Lung (tissue), 17 donors: ENCODE measurements at places on chromosomes 2 and 18.

GRCh38 chr2:152298754-152299153, 36.2 kb upstream of the FMNL2 start:
- H3K27me3 ChIP-seq = no peaks in the 10 kb centered on the region
- H3K4me3 ChIP-seq = no peak overlapping the region
- DNase-seq = no peak
- no peaks in the 10 kb centered on the region for H3K36me3 ChIP-seq
- no peak overlapping the region for H3K27ac ChIP-seq

DNA sequence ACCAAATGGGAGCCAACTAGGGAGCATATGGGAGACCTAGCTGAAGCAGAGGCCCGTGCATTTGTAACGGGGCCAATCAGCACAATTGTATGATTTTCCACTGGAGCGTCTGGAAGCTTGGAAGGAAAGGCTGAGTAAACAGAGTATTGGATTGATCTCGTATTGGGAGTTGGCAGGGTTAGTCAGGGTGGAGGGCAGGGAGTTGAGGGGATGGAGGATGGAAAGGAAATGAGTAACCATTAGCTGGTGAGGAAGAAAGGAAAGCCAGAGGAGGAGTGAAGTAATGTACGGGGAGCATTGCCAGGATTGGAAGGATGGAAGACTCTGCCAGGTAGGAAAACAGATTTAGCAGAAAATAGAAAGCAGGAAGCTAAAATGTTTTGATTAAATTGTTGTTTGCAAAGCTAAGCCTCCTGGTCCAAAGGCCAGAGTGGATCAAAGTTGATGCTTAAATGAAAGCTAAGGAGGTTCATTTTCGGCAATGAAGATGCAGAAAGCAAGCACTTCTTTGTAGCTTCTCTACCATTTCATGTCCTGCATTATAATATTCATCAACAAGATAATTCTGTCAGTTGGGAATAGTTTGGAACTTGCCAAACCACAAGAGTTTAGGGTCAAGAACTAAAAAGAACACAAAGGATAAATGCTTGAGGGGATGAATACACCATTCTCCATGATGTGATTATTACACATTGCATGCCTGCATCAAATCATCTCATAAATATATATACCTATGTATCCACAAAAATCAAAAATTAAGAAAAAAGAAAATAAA, 75.6 kb upstream of the TTN start:
- H3K27ac ChIP-seq = no peak overlapping the region
- no peak overlapping the region for H3K4me3 ChIP-seq
- no peaks in the 10 kb centered on the region for H3K4me1 ChIP-seq
- H3K27me3 ChIP-seq = no peaks in the 10 kb centered on the region
- H3K36me3 ChIP-seq = no peaks in the 10 kb centered on the region
- DNase-seq = no peak

DNA sequence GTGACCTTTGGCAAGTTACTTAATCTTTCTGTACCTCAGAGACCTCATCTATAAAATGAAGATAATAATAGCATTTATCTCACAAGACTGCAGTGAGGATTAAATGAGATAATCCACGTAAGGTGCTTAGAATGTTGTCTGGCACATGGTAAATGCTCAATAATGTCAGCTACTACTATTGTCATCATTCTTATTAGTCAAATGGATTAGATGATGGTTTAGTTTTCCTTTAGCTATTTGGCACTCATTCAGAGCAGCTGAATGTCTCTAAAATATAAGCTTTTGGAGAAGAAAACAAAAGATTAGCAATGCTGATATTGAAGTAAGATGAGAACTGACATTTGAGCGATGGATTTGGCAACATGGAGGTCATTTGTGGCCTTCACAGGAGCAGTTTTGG, 125.1 kb downstream of the AQP4 start:
- no peak overlapping the region for H3K4me3 ChIP-seq
- no peaks in the 10 kb centered on the region for H3K4me1 ChIP-seq
- H3K36me3 ChIP-seq = no peaks in the 10 kb centered on the region
- H3K27ac ChIP-seq = no peak overlapping the region

GRCh38 chr2:36339607-36340218, 15.9 kb upstream of the CRIM1 start:
- no peak for DNase-seq
- no peaks in the 10 kb centered on the region for H3K36me3 ChIP-seq
- H3K27ac ChIP-seq = no peak overlapping the region
- no peaks in the 10 kb centered on the region for H3K27me3 ChIP-seq
- no peaks in the 10 kb centered on the region for H3K4me1 ChIP-seq
- H3K4me3 ChIP-seq = no peak overlapping the region

DNA sequence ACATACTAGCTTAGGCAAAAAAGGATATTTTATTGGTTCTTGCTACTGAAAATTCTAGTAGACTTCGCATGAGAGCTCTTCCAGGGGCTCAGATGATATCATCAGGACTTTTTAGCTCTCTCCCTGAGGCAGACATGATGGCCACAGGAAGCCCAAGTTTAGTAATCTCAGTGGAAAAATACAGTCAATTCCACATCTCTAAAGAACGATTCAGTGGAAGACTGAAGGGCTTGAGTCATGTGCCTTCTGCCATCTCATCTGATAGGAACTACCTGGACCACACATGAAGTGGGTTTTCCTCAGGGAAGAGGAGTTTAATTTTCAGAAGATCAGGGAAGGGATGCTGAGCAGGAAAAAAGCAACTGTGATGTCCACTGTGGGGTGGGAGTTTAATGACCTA, 117.3 kb downstream of the TTC27 start:
- H3K27me3 ChIP-seq = no peaks in the 10 kb centered on the region
- H3K36me3 ChIP-seq = no peaks in the 10 kb centered on the region
- peaks cover 8% of the 10 kb centered on the region for H3K4me1 ChIP-seq
- no peak for DNase-seq

GRCh38 chr2:7146151-7146550, 228.9 kb downstream of the RNF144A start:
- H3K36me3 ChIP-seq = no peaks in the 10 kb centered on the region
- no peak overlapping the region for H3K4me3 ChIP-seq
- no peak overlapping the region for H3K27ac ChIP-seq
- H3K4me1 ChIP-seq = no peaks in the 10 kb centered on the region
- no peaks in the 10 kb centered on the region for H3K27me3 ChIP-seq

GRCh38 chr18:78703291-78703690, 276.3 kb upstream of the SALL3 start:
- no peaks in the 10 kb centered on the region for H3K36me3 ChIP-seq
- no peaks in the 10 kb centered on the region for H3K4me1 ChIP-seq
- no peak for DNase-seq
- H3K27me3 ChIP-seq = peaks cover 11% of the 10 kb centered on the region
- no peak overlapping the region for H3K4me3 ChIP-seq
- no peak overlapping the region for H3K27ac ChIP-seq

- H3K27ac ChIP-seq = no peak overlapping the region
- H3K27me3 ChIP-seq = no peaks in the 10 kb centered on the region
- H3K4me1 ChIP-seq = no peaks in the 10 kb centered on the region
- no peaks in the 10 kb centered on the region for H3K36me3 ChIP-seq
- no peak for DNase-seq
- no peak overlapping the region for H3K4me3 ChIP-seq
Observed at GRCh38 chr2:100752628-100753333, 67.2 kb upstream of the NPAS2 start.

GRCh38 chr2:214533541-214533940, 122.7 kb downstream of the VWC2L start:
- H3K27ac ChIP-seq = no peak overlapping the region
- H3K27me3 ChIP-seq = no peaks in the 10 kb centered on the region
- no peaks in the 10 kb centered on the region for H3K4me1 ChIP-seq
- DNase-seq = no peak

DNA sequence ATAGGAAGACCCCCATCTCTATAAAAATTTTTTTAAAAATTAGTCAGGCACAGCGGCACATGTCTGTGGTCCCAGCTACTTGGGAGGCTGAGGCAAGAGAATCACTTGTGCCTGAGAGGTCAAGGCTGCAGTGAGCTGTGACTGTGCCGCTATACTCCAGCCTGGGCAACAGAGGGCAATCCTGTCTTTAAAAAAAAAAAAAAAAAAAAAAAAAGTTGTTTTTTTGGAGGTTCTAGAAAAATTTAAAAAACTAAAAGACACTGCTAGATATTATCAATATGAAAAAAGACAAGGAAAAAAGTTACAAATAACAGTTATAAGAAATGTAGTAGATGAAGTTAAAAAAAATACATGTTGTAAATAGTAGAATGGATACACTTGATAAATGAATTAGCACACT, 56.1 kb upstream of the C2orf15 start:
- no peaks in the 10 kb centered on the region for H3K27me3 ChIP-seq
- no peaks in the 10 kb centered on the region for H3K36me3 ChIP-seq
- H3K4me1 ChIP-seq = no peaks in the 10 kb centered on the region
- H3K27ac ChIP-seq = no peak overlapping the region

DNA sequence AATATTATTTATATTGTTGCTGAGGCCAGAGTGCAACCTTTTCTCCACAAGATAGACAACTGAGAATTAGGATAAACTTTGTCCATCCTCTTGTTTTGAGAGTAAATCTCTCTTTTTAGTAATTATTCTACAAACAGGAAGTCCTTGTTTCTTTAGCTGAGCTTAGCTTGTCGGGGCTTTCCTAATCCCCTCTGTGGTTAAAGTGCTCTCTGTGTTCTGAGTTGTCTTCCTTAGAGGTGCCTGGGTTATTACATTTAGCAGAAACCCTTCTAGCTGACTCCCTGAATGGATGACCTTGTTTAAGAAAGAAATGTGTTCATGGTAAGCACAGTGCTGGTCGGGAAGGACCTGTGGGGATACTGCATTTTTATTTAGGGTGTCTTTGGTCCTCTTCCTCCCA, 12.7 kb downstream of the USP39 start:
- H3K27me3 ChIP-seq = no peaks in the 10 kb centered on the region
- no peaks in the 10 kb centered on the region for H3K4me1 ChIP-seq
- peaks cover 51% of the 10 kb centered on the region for H3K36me3 ChIP-seq
- H3K4me3 ChIP-seq = no peak overlapping the region
- no peak for DNase-seq

GRCh38 chr2:81576713-81577112, 1272.2 kb upstream of the LRRTM1 start:
- no peak overlapping the region for H3K4me3 ChIP-seq
- no peak for DNase-seq
- H3K36me3 ChIP-seq = no peaks in the 10 kb centered on the region
- no peaks in the 10 kb centered on the region for H3K27me3 ChIP-seq
- H3K4me1 ChIP-seq = no peaks in the 10 kb centered on the region
- H3K27ac ChIP-seq = no peak overlapping the region

- no peak overlapping the region for H3K4me3 ChIP-seq
- DNase-seq = peak; percentile 9
- peaks cover 3% of the 10 kb centered on the region for H3K36me3 ChIP-seq
- H3K27me3 ChIP-seq = no peaks in the 10 kb centered on the region
Observed at GRCh38 chr2:1745171-1746023, 1.1 kb upstream of the PXDN start.

DNA sequence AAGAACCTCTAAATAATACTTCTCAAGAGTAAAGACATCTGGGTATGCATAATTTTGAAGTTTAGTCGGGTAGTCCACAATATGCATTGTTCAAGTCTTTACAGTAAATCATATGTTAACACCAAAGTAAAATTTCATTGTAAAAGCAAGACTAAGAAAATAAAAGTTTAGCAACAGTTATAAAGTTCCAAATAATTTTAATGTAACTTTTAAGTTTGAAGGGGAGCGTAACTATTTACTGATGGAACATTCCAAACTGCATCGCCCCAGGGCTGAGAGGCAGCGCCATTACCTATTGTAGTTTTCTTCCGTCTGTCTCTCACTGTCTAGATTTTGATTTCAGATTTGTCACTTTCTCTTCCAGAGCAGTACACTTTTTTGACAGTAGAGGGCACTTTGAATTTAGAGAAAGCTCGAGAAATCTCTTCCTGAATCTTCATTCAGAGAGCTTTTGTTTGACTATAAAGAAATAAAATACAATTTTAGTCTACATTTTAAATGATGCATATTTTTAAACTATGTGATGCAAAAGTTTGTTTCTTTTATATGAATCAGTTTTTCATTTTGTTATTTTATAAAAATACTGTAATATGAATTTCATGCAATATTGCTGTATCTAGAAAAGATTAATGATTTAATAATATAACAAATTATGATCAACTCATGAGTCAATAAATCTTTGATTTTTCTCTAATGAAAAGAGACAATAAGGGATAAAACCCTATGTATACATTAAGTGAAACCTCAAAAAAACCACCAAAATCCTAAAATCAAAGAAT, 389.8 kb downstream of the FIGN start:
- no peak for DNase-seq
- no peak overlapping the region for H3K4me3 ChIP-seq
- peaks cover 5% of the 10 kb centered on the region for H3K4me1 ChIP-seq
- H3K27ac ChIP-seq = no peak overlapping the region
- H3K36me3 ChIP-seq = no peaks in the 10 kb centered on the region

DNA sequence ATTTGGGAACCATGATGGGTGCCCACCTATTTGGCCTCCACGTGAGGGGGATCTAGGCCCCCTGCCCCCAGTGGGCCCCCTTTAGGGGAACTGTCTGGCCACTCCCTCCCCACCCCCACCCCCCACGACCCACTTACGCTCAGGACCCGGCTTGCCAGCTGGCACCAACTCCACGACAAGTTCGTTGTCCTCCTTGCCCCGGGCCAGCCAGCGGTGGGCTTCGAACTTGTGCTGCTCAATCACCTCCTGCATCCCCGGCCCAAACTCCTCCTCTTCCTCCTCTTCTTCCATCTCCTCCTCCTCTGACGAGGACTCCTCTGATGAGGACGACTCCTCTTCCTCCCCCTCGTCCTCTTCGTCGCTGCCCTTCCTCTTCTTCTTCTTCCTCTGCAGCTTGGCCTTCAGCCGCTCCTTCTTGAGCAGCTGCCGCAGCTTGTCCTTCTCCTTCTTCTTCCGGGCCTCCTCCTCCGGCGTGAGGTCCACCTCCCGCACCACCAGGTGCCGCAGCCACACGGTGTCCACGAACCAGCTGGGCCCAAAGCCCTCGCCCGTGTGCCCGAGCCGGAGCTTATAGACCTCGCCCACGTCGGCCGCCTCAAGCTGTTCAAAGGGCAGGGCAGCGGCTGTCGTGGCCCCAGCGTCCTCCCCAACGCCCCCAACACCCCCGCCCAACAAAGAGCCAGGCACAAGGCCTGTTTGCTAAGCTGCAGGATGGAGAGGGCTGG, 96.9 kb downstream of the LOXHD1 start:
- no peak for DNase-seq
- no peak overlapping the region for H3K4me3 ChIP-seq
- H3K36me3 ChIP-seq = no peaks in the 10 kb centered on the region
- no peaks in the 10 kb centered on the region for H3K27me3 ChIP-seq
- no peak overlapping the region for H3K27ac ChIP-seq
- no peaks in the 10 kb centered on the region for H3K4me1 ChIP-seq

GRCh38 chr2:14303366-14304115, 329.0 kb upstream of the LRATD1 start:
- H3K36me3 ChIP-seq = no peaks in the 10 kb centered on the region
- H3K27me3 ChIP-seq = no peaks in the 10 kb centered on the region
- H3K4me1 ChIP-seq = no peaks in the 10 kb centered on the region
- no peak overlapping the region for H3K27ac ChIP-seq

GRCh38 chr2:98282109-98282508, 64.1 kb upstream of the CNGA3 start:
- H3K4me1 ChIP-seq = no peaks in the 10 kb centered on the region
- H3K27ac ChIP-seq = no peak overlapping the region
- no peaks in the 10 kb centered on the region for H3K36me3 ChIP-seq

GRCh38 chr18:3121259-3121658, 98.5 kb downstream of the MYOM1 start:
- H3K27ac ChIP-seq = no peak overlapping the region
- H3K27me3 ChIP-seq = no peaks in the 10 kb centered on the region
- DNase-seq = no peak
- peaks cover 15% of the 10 kb centered on the region for H3K36me3 ChIP-seq
- no peaks in the 10 kb centered on the region for H3K4me1 ChIP-seq
